OCI-M1 (cell line): ENCODE measurements at places on chromosomes 3 and 15.

DNA sequence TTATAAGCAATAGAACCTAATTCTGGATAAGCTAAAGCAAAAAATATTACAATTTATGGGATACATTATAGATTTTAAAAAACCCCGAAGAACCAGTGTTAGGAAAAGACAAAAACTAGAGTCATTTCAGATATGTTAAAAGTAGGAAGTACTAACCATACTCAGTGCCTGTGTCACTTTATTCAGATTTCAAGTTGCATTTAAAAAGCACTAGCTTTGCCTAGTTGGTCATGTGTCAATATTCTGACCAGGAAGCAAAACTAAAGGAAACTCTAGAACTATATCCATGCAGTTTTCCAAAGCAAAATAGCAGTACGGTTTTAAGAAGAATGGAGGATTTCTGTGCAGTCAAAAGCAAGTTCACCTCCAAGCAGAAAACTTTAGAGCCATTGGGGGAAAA lies 88.4 kb downstream of the RAP2B start:
- no peak for DNase-seq

GRCh38 chr15:80607287-80607980 lies 87.7 kb upstream of the ABHD17C start:
- no peak for DNase-seq

DNA sequence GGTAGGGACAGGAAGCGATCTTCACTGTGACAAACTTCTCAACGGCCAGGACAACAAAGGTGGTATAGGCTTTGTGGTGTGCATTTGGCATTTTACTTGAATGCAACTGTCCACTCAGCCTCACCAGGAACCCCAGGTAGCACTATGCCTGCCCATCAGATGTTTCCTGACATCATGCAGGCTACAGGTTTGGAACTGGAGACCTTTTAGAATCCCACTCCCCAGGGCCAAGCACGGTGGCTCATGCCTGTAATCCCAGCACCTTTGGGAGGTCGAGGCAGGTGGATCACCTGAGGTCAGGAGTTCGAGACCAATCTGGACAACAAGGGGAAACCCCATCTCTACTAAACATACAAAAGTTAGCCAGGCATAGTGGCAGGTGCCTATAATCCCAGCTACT lies 9.6 kb downstream of the STARD5 start:
- no peak for DNase-seq

DNA sequence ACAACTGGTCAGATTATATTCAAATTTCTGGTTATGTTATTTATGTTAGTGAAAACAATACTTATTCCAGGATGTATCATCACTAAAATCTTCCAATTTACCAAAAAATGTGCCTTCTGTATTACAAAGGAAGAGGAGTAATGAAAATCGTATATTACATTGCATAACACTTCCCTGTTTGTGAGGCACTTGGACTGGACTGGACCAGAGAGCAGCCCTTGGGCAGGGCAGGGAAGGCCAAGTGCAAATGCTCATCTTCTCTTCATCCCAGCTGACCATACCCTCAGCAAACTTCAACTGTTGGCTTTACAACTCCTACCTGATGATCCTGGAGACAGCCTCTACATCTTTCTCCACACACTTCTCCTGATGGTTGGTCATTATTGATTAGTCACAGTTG lies 285.7 kb upstream of the MME start:
- DNase-seq, result peak; percentile 26

DNA sequence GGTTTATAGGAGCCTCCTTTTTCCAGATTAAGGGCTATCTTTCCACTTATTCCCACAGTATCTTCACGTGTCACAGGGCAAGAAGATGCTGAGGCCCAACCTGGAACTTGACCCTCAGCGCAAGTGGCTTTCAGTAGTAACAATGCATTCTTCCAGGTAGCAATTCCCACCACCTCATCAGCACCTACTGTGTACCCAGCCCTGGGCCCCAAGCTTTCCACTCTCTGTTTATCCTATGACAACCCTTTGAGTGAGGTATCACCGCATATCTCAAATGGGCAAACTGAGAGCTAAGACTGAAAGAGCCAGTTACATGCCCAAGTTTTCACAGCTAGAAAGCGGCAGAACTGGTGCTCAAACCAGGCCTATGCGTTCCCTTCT lies 88.2 kb downstream of the CPN2 start:
- no peak for DNase-seq

DNA sequence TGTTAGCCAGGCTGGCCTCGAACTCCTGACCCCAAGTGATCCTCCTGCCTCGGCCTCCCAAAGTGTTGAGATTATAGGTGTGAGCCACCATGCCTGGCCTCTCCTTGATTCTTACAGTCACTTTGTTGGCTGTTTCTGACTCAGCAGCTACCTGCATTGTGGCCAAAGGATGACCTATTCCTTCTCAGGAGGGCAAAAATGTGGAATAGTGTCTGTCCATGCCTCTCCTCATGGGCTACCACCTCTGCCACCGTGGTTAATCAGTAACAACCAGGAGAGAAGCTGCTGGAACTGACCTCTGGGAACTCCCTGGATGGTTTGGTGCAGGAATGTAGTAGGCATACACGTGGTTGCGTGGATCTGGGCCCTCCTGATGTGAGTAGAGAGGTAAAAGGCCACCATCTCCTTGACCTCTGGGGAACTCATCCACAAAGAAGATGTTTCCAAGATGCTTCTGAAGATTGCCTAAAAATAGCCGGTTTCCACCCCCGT lies 63.3 kb downstream of the FLNB start:
- no peak for DNase-seq

DNA sequence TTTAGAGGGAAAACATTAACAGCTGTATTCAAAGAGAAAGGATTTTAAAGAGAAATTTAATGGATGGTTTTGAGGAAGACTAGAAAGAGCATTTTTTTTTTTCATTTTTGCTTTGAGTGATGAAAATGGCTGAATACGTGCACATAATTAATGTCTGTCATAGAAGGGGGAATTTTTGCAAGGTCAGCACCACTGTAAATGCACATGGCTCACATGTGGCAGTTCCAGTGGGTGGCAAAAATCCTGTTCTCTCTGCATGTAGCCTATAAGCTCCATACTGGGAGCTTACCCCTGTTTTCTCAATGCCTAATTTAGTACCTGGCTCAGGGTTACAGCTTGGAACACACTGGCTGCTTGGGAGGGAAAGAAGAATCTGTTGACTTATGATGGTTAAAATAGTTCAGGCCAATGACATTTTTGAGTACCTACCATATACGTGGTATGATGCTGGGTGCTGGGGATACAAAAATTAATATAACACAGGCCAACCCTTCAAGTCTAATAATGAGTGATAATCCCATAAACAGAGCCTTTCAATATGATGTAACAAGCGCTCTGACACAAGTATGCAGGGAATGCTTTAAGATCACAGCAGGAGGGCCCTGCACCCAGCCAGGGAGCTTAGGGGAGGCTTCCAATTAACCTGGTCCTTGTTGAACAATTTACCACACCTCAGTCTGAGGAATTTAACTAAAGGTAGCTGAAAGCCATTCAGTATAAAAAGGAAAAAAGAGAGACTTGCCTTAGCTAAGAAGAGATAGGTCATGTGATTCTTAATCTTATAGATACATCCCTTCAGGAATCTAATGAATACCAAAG lies 33.0 kb downstream of the HSPBAP1 start:
- DNase-seq, result no peak

- DNase-seq, result peak; percentile 60
Measured at GRCh38 chr3:195269375-195270078, 1.4 kb downstream of the XXYLT1 start.

DNA sequence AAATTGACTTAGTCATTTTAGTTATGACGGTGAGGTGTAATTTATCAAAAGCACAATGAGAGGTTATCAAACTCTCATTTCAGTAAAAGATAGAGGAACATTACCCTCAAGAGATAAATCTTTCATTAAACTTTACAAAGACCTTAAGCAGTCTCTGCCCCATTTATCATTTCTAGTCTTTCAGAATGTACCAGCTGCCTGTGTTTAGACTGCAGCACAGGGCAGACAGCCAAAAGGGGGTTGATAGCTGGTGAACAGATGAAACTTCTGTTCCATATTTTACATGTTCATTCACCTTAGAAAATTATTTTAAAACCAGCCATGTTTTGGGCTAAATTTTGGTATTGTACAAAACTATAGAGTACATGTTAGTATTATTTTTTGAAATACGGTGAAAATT lies 514.6 kb upstream of the CNTN3 start:
- peak; percentile 10 for DNase-seq

DNA sequence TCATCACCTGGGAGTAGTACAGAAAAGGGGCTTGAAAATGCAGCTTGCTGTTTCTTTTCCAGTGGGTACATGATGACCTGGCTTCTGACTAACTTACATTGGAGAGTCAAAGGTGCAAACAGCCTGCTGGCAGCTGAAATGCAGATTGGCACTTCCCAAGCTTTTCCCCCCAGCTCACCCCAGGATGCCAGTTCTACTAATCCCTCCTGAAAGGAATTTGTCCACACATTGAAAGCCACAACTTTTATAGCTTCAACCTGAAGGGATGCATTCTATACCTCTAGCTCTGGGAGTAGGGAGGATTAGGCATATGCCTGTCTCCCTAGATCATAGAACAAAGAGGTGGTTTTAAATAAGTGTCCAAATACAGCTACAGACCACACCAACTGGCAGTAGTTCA lies 281.7 kb downstream of the EFHB start:
- DNase-seq, result no peak

GRCh38 chr15:69074001-69074842 lies 59.7 kb downstream of the NOX5 start:
- peak; percentile 61 for DNase-seq

DNA sequence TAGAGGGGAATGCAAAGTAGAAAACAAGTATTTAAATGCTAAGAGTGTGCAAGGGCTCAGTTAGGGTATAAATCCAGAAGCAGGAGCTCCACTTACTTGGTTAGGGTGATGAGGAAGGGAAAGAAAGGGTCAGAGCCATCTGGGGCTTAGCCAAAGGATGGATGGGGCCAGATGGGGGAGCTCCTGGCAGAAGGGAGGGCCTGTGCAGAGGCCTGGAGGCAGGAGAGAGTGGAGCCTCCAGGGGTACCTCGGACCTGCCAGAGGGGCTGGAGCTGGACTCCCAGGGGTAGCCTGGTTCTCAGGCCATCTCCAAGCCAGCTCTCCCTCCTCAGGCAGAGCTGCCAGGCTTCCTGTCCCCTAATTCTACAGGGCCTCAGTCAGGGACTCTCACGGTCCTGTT lies 506.3 kb downstream of the SHQ1 start:
- no peak for DNase-seq

DNA sequence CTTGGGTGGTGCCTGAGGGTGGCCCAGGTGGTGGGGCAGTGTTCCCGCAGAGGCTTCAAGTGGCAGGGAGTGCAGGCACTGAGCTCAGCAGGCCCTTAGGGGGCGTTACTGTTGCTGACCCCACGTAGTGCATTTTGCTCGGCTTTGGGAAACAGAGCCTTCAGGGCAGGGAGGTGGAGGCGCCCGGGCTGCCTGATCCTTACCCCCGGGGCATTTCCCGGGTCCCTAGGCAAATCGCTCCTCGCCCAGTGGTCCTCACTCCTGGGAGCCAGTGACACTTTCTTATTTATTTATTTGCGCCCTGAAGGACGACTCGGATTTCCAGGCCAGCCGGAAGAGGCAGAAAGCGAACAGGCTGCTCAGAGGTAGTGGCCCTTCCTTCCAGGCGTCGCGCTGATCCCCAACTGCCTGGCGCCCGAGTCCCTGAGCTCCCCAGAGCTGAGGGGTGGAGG lies 10.1 kb upstream of the FOXB1 start:
- DNase-seq, result peak; percentile 55

- DNase-seq, result no peak
Measured at GRCh38 chr15:76341366-76342057, 4.9 kb downstream of the ISL2 start.

- no peak for DNase-seq
Measured at GRCh38 chr15:33242165-33242564, 47.7 kb upstream of the FMN1 start.

DNA sequence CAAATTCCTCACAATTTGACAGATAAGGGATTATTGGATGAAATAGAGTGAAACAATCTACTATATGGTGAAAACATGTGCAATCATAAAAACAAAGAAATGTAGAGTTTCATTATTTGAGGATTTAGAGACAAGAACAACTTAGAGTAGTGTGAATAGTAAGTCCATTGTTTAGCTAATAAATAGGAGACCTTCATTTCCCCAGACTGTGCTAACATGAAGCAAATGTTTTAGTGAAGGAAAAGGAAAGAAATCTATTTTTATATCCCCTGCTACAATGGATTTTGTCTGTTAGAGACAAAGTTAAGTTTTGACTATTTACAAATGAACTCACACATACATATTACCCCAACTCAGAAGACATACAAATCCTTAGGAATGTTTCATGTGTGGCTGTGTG lies 77.8 kb downstream of the EFL1 start:
- DNase-seq, result no peak

DNA sequence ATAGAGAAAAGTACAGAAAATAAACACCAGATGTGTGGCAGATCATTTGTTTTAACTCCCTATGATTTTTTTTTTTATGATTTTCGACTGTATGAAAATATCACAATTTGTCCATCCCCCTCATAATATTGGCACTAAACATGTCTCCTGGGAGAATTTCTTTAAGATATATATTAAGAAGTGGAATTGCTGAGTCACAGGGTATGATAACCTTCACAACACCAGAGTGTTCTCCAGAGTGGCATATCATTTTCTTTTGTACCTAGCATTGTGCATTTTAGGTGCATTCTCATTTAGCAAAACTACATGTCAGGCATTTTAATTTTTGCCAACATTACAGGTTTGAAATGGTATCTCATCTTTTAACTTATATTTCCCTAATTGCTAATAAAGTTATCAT lies 170.9 kb downstream of the FRMD5 start:
- no peak for DNase-seq

- DNase-seq, result peak; percentile 71
Measured at GRCh38 chr3:9884555-9885165, 4.6 kb upstream of the CIDEC start.

- DNase-seq, result no peak
Measured at GRCh38 chr3:58256061-58256460, 18.5 kb downstream of the ABHD6 start.

- no peak for DNase-seq
Measured at GRCh38 chr3:120908030-120908794, at the start of gene STXBP5L. Gene STXBP5L, plus strand, starts transcription at chr3:120908205. Its CDS starts 1,374 bp downstream, at chr3:120909579.

DNA sequence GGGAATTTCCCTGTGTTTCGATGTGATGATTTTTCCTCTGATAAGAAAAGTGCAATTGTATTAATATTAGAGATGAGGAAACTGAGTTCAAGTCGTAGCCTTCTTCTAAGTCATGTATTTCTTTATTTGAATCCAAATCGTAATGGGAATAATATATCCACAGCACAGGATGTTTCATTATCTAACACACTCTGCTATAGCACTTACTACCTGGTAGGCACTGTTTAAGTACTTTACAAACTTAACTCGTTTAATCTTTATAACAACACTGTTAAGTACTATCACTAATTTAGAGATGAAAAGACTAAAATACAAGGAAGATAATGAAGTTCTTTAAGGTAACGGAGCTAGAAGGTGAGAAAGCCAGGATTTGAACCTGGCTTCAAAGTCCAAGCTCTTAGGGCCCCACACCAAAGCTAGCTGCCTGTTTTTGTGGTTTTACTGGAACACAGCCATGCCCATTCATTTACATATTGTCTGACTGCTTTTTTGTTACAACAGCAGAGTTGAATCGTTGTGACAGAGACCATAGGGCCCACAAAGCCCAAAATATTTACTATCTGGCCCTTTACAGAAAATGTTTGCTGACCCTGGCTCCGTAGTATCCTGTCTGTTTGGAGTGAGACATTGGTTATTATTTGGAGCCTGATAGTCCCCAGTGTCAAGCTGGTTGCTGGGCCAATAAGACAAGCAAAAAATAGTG lies 9.6 kb upstream of the ATP13A3 start:
- peak; percentile 34 for DNase-seq

GRCh38 chr3:35800960-35801459 lies 161.7 kb downstream of the ARPP21 start:
- no peak for DNase-seq
